Posterior vena cava (tissue), 2 donors: ENCODE measurements at places on chromosomes 13 and 19.
A peak's percentile ranks its signal among the peaks of the same experiment; 100 is the strongest.

GRCh38 chr19:33532859-33533460 lies 11.4 kb upstream of the PEPD start:
- DNase-seq = no peak

DNA sequence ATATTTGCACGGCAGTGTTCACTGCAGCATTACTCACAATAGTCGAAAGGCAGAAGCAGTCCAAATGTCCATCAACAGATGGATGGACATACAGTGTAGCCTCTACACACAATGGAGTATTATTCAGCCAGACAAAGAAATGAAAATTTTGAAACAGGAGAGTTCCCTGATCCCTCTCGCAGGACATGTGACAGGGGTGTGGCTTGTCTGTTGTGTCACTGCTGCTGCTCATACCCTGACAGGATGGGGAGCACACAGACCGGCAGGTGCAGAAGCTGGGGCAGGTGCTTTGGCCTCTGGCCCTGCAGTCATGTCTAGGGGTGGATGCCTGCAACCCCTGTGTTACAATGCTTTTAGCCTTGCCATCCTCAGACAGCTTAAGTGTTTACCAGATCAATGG lies 204.3 kb downstream of the EFNB2 start:
- no peak for DNase-seq

- DNase-seq = no peak
These were observed 421.6 kb upstream of the KLF12 start for GRCh38 chr13:74555651-74556420.

DNA sequence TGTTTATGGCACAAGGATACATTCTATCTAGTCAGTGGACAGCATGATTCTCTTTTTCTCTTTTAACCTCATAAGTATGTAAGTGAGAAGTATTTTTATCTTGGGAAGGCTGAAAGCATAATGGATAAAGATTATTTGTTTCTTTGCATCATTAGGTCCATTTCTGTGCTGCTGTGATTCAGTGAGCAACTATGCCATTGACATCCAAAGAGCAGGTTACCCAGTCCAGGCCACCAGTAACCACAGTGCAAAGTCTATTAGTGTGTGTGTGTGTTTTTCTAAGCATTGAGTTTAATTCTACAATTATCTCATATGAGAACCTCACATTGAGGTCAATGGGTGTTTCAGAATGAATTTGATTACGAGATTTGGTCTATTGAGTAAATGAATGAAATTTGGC lies 158.8 kb upstream of the DACH1 start:
- no peak for DNase-seq

GRCh38 chr13:21435687-21436151 lies 23.4 kb downstream of the ZDHHC20 start:
- DNase-seq = peak; percentile 84

DNA sequence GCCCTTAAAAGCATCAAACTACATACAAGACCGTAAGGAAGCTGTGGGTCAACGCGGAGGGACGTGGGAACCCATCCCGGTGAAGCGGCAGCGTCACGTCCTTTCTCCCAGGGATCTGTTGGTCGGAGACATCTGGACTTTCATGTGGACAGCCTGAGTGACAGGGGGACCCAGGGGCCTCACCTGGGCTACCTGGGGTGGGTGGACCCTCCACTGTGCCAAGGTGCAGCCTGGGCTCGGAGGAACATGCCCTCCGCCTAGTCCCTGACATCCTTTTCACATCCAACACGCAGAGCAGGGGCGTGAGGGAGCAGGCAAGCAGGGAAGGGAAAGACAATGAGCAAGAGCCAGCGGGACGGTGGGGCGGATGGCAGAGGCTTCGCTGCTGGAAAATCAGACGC lies 13.8 kb upstream of the GARIN5A start:
- DNase-seq = peak; percentile 80

GRCh38 chr13:49279112-49279511 lies 31.4 kb downstream of the CDADC1 start:
- no peak for DNase-seq

DNA sequence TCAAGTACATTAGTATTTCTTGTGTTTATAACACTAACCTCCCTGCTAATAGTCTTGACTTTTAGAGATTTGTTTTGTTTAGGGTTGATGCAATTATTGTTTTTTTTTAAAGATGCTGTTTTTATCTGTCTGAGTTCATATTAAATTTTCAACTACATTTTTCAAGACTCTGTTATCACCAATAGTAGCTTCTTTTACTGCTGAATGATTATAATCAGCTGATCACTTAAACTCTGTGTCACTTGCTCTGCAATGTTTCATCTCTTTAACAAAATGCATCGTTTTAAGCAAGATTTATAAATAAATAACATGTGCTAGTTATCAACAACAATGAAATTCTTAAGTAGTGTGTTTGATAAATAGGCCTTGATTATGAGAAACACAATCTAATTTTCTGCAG lies 920.9 kb upstream of the PCDH20 start:
- no peak for DNase-seq

- no peak for DNase-seq
These were observed 2.7 kb downstream of the CARM1 start for GRCh38 chr19:10874024-10874423.

DNA sequence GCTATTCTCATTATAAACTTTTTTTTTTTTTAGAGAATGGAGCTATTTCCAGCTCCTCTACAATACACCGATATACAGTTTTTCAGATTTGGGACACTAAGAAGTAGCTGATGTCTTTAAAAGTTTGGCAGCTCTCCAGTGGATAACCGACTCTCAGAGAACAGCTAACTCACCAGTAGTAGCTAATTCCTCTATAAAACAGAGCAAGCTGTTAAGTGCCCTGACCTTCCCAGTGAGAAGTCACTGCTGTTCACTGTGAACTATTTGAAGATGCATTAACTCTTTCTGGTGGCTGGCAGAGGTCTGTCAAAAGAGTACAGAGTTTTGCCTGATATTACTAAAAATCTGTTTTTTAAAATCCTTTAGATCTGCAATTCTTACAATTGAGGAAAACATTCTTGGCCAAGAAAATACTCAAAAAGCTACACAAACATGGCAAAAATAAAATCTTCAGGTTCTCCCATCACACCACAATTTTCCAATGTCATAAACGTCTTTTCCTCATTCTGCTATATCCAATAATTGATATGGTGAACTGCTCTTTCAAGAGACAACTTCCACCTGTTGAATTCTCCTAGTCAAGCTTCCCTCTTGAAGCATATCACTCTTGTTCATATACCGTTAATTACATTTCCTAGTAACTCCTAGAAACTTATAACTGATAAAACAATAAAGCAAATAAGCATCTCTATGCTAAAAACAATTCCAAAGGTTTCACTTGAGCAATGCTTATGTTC lies 44.2 kb downstream of the TBC1D4 start:
- DNase-seq = no peak

GRCh38 chr13:105848494-105848893 lies 687.0 kb downstream of the EFNB2 start:
- DNase-seq = no peak

DNA sequence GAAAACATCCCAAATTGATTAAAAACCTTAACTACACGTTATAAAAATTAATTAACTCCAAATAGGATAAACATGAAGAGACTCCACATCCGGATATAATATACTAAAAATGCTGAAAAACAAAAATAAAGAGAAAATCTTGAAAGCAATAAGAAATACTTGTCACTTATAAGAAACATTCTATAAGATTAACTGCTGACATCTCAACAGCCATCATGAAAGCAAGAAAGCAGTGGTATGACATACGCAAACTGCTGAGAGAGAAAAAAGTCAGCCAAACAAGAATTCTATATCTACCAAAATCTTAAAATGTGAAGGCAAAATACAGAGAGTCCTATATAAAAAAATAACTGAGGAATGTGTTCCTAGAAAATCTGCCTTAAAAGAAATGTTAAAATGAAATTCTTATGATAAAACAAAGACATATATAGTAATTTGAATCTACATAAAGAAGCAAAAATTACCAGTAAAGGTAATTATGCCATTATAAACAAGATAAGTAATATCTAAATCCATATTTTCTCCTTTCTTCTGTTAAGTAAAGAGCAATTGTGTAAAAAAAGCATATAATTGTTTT lies 1851.1 kb downstream of the PCDH9 start:
- no peak for DNase-seq

DNA sequence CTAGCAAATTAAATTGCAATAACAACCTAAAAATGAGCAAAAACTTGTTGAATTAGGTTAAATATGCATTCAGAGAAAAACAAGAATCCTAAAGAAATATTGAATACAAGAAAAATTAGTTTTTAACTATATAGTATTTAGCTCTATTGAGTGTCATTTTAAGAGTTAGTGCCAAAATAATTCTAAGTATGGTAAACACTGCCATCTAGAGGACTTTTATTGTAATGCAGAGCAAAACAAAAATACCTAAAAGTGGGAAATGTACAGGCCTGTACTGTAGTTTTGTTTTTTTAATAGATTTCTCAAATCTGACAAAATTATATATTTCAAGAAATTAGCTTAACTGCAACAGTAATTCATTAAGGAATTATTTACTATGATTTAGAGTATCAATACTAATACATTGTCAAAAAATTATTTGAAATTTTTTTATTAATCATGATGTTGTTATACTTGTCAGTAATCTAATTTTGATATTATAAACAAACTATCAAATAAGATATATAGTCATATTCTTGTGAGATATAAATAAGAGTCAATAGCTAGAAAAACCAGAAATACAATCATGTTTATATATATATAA lies 8.2 kb upstream of the PCDH9 start:
- no peak for DNase-seq

- no peak for DNase-seq
These were observed 36.4 kb downstream of the PSG11 start for GRCh38 chr19:42989851-42990250.

DNA sequence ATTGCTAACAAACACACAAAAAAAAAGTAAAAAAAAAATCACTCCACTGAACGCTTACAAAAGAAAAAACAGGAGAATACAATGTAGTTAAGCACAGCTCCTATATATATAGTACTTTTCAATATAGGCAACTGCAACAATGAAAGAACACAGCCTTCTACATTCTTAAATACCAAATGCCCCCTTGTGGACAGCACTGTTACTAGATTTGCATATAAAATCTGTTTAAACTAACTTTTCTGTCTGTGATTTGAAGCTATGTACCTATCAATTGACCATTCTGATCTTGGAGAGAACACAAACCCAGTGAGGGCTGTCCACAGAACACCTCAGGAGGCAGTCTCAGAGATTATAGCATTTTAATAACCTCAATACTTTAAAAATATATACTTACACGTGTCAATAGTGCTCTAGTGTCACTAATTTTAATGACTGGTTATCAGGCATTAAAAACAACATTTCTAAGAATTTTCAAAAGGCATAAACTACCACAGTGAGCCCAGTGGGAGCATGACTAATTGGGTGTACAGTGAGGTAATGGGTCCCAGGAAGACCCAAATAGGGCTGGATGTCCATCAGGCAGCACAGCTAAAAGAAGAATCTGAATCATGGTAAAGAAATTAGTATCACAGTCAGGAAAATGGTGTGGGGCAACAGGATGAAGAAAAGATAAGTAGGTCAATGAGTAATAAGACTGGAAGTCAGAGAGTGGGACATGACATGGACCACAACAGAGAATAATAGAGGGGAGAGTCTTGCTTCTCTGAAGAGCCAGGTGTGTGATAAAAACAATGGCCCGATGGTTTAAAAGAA lies 22.2 kb downstream of the CCDC169 start:
- no peak for DNase-seq

DNA sequence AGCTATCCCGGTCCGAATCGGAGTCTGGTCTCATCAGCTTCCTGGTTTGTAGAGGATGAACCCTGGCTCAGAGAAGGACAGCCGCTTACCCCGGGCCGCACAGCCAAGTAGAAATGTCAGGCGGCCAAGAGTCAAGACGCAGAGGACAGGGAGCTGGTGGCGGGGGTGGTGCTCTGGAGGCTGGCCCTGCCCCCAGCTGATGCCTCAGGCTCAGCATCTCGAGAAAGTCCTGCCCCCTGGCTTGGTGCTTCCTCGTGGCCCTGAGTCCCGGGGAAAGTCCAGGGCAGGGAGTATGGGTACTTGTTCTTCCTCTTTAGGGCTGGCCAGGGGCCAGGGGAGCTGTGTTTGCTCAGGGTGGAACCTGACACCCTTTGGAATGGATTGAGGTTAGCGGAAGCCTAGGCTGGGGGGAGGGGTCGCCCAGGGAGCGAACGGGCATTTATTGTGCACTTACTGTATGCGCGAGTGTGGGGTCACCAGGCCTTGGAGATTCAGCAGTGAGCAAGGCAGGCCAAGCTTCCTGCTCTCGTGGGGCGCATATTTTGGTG lies 2.2 kb downstream of the TJP3 start:
- DNase-seq = peak; percentile 93

DNA sequence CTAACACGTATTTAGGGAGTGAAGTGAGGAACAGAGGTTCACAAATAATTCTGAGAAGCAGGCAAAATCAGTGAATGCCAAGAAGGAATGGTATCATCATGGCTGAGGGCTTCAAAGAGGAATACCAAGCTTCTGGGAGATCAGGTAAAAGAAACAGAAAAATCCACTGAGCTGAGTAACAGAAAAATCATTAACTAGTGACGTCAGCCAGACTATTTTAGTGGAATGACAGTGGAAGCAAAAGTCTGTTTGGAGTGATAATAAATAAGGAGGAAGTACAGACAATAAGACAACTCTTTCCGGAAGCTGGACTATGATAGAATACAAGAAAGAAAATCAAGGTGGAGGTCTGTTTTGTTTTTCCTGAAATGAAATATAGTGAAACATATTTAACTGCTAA lies 83.5 kb downstream of the SACS start:
- DNase-seq = no peak

DNA sequence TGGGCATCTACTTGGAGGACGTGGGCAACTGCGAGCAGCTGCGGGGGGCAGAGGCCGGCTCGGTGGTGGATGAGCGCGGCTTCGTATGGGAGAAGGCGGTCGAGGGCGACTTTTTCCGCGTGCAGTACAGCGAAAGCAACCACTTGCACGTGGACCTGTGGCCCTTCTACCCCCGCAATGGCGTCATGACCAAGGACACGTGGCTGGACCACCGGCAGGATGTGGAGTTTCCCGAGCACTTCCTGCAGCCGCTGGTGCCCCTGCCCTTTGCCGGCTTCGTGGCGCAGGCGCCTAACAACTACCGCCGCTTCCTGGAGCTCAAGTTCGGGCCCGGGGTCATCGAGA lies 10.3 kb upstream of the STRN4 start:
- DNase-seq = peak; percentile 80

- DNase-seq = no peak
These were observed 18.5 kb downstream of the TSHZ3 start for GRCh38 chr19:31330761-31331160.

- DNase-seq = no peak
These were observed 12.7 kb downstream of the EHD2 start for GRCh38 chr19:47725759-47726401.

GRCh38 chr19:42140125-42140754 lies 8.0 kb upstream of the POU2F2 start:
- DNase-seq = peak; percentile 88
